ENCODE measurements at places on chromosomes 3 and 15.

DNA sequence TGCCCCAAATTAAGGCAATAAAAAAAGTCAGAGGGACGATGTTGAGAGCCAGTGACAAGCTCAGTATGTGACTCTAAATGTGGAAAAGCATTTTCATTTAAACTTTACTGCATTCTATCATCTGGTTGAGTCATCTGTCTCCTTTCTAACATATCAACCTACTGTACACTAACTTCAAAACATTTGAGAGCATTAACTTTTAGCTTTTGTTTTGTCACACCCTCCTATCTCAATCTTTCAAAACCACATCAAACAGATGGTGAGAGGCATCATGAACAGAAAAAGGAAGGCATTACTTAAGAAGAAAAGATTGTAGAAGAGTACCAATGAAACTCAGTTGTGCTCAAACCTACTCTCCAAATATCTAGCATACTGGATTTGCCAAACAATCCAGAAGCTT, 4.8 kb downstream of the LRRC58 start:
- DNase-seq = no peak

DNA sequence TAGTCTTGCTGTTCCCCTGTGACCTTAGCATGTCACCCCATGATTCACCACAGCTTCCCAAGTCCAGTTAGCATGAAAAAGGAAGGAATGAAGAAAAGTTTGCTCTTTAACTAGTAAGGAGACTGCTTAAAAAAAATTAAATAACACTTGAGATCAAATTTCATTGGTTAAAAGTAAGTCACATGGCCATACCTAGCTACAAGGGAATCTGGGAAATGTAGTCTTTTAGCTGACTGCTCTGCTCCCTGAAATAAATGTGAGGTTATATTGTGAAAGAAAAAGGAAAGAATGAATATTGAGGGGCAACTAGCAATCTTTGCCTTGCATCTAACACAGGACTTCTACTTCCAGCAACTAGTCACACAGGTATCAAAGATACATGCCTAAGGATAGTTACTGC, 84.7 kb upstream of the LRRN1 start:
- DNase-seq = no peak

- DNase-seq = no peak
Measured at GRCh38 chr3:55540579-55540978, 53.5 kb upstream of the WNT5A start.

GRCh38 chr3:26196781-26197180, 406.9 kb downstream of the OXSM start:
- no peak for DNase-seq

DNA sequence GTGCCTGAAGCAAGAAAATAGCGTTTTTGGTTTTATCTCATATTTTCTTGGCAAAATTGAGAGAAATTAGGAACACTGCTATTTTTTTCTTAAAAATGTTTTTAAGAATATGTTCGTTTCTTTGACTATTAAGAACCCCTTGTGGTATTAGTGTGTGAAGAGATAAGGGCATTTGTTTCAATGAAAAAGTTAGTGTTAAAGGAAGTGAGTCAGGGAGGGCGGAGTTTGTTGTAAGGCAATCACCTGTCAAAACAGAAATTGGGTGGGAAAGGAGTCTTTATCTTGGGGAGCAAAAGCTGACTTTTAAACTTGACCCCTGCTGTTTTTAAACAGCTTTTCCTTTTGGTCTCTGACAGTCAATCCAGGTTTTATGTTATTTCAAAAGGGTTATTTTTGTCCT, 4.2 kb downstream of the RAP2B start:
- DNase-seq = peak; percentile 85

- DNase-seq = no peak
Measured at GRCh38 chr3:188208516-188208981, 54.6 kb downstream of the LPP start.

- DNase-seq = no peak
Measured at GRCh38 chr3:123300583-123300982, 98.8 kb downstream of the SEC22A start.

GRCh38 chr15:69126054-69126469, 34.4 kb upstream of the GLCE start:
- DNase-seq = no peak

DNA sequence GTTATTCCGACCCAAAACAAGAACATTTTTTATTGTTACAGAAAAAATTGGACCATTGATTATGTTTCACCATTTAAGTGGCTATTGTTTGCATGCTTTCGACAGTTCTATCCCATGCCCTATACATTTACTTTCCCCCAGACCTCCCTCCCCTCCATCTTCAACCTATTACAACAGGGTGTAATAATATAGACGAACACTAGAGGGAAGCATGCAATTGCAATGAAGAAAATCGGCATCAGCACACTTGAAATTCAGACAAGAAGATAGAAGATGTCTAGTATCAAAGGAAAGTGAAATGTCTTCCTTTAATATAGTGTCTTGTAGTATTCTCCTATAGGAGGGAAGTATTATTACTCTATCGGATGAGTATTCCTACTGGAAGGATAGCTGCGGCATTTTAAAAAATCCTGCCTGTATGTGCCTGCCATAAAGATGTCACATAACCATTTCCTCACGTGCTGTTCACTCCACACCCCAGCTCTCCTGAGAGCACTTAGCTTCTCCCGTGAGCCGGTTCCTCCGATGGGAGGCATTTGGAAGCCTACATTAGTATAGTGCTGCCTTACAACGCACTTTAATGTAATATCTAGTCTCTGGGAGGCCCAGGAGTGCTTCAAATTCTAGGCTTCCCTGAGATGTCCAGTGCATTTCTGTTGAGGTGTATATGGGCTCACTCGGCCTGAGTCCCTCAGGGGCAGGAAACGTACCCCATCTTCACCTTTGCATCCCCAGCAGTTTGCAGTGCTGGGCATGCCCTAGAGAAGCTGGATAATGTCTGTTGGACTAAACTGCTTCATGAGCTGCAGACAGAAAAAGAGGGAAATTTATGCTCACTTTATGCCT, 17.8 kb upstream of the ERICH6 start:
- peak; percentile 47 for DNase-seq
